ENCODE measurements at places on chromosomes 1 and 21.

DNA sequence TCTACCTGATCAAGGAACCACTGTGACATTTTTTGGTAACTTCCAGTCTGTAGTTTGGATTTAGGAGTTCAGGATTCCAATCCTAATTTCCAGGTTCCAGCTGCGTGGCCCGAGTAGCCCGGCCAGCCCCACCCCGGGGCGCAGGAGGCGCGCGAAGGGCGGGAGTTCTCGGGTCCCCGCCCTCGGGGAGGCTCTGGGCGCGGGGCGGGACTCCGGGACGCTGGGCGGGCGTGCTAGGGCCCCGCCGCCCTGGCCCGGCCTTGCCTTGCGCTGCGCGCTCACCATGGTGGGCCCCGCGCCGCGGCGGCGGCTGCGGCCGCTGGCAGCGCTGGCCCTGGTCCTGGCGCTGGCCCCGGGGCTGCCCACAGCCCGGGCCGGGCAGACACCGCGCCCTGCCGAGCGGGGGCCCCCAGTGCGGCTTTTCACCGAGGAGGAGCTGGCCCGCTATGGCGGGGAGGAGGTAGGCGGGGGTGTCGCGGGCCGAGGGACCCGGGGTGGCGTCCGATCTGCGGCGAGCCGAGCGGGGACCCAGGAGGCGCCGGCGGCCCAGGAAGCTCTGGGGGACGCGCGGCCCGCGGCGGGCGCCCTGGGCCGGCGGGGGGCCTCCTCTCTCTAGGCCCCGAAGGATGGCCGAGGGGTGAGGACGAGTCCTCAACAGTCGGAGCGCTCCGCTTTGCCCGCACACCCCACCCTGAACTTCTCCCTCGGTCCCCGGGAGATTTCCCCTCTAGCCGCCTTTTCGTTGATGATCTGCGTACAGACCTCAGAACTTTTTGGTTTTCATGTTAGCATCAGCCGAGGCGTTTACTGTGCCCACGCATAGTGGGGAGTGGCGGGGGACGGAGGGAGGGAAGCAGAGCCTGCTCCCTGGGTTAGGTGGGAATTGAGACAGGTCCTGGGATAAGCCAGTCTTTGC, at the start of gene NENF:
Gene NENF, plus strand, starts transcription at position 260 of the 916 bp plus-strand sequence. Its CDS starts 24 bp downstream, at position 284.
- peak; percentile 64 for DNase-seq

DNA sequence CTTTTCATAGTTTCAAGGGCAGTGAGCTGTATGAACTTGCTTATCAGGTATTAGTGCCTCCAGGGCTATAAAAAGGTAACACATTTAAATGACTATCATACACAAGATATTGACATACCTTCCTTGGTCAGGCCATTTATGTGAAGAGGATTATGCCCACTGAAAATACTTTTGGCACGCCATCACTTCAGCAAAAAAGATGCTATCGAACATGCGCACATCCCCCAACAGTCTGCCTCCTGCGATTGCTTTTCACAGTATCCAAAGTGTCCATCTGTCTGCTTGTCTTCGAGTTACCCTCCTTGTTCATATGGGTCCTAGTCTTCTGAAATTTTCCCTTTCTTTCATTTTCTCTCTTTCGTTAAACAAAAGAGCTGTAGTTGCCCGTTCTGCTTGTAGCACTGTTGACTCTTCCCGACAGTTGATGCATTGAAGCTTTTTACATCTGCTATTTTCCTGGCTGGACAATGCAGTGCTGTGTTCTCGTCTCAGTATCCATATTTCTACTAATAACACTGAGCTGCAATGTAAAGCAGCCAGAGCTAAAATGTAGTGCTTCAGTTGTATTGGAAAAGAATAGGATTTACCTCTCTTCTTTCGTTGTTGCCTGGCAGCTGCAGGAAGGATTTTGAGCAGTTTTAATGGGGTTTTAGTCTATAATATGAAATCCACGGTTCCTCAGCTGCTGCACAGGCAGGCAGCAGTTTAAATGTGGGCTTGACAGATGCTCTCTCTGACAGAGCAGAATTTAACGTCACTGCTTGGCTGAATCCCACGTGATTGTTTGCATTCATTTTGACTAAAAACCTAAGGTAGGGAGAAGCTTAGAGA, at the start of gene B3GALT2:
Gene B3GALT2, minus strand, starts transcription at position 713 of the 831 bp plus-strand sequence. CDS start 5,051 bp downstream, outside the sequence.
- DNase-seq = no peak

DNA sequence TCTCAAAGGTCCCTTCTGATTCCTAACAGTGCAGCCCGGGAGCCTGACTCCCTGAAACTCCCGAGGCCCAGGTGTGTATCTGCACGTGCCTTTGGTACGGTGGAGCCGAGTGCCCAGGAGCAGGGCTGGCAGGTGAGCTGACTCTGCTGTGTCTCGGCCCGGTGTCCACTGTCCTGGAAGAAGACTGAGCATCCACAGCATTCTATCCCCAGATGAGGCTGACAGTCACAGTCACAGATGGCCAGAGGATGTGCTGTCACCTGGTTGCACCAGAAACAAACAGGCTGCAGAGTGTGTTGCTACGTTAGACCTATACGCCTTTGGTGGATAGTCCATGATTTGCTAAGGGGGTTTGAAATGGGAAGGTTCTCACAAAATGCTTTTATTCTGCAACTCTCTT, 9.8 kb downstream of the ETV3L start:
- no peak for DNase-seq

GRCh38 chr21:45282283-45283034, 5.2 kb downstream of the POFUT2 start:
- DNase-seq = no peak

DNA sequence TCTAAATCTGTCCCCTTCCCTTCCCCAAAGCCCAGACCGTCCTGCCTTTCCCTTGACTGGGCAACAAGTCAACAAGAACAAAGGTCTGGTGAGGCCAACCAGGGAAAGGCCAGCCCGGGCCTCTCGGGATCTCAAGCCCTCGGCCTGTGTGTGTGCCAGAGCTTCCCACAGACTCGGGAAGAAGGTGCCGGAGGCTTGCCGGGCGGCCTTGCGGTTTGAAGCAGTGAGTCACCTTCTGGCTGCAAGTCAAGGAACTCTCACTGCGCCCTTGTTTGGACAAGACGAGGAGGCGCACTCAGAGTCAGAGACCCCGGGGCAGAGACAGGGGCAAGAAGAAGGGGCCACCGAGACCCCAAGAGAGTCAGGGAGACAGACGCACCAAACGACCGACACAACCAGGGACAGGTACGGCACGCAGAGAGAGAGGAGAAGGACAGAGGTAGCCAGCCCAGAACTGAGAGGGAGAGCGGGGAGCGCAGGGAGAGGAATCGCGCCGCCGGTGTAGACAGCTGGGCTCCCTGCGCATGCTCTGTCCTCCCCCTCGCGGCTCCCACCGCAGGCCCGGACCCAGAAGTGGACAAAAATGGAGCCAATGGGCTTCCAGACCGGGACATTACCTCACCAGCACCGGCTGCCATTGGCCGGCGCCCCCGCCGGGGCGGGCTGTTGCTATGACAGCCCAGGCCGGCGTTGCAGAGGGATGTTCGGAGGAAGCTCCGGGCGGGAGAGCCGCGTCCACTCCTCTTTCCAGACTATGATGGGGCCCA, 66.6 kb upstream of the LAPTM5 start:
- peak; percentile 26 for DNase-seq

DNA sequence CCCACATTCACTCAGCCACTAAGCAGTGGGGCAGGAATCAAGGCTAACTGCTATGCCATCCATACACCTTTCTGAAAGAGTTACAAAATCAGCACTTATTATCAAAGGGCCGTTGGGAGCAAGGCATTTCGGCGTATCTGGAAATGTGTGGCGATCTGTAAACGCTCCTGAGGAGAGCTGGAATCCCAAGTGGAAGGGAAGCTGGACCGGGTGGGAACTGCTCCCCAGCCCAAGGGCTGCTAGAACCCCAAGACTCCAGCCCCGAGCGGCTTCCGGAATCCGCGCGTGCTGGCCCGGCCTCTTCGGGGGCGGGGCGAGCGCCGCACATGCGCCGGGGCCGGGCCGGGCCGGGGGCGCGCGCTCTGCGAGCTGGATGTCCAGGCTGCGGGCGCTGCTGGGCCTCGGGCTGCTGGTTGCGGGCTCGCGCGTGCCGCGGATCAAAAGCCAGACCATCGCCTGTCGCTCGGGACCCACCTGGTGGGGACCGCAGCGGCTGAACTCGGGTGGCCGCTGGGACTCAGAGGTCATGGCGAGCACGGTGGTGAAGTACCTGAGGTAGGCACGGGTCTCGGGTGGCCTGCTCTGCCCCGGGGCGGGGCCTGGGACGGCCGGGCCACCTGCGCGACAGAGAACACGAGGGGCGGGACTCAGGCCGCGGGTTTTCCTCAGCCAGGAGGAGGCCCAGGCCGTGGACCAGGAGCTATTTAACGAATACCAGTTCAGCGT, at the start of gene NAXE:
Gene NAXE, plus strand, starts transcription at position 345 of the 726 bp plus-strand sequence. Its CDS starts 29 bp downstream, at position 374.
- DNase-seq = peak; percentile 53

DNA sequence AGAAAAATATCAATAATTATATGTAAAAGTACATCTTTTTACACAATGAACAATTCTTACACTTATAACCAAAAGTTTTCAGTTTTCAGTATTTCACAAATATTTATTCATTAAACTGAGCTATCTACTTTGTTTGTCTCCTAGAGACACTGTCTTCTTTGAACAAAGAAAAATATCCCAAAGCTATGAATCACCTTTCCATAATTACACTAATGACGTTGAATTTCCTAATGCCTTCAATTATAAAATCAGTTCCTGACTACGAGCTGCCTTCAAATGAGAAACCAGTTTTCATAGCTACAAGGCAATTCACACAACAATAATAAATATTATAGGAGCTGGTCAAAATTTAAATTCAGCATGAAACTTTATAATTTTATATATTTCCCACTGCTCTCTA, 201.8 kb upstream of the BRINP3 start:
- no peak for DNase-seq

DNA sequence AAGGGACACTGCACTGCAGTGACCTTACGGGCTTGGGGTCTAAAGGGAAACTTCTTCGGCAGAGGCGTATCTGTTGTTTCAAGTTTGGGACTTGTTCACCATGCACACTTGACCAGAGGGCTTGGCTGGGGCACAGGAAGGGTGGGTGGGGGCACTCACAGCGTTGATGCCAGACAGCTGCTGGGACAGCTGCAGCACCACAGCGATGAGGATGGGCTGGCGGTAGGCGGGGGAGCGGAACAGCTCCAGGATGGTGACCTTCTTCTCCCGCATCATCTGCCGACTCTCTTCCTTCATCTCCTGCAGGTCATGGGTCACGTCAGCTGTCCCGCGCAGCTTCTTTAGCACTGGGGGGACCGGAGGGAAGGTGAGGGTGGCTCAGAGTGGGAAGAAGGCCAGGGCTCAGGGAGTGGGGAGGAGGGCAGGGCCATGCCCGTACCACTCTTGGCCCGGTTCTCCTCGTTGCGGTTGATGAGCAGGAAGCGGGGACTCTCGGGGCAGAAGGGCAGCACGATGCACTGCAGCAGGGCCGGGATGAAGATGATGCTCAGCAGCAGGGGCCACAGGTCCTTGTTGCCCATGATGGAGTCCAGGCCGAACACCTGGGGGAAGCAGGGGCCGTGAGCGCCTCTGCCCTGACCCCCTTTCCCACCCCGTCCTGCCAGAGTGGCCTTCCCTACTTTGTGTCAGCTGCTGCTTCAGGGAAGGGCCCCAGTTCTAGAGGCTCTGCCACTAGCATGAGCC, 29.1 kb downstream of the SLC2A1 start:
- no peak for DNase-seq

GRCh38 chr1:18899363-18900049, 2.8 kb downstream of the ALDH4A1 start:
- DNase-seq = no peak

DNA sequence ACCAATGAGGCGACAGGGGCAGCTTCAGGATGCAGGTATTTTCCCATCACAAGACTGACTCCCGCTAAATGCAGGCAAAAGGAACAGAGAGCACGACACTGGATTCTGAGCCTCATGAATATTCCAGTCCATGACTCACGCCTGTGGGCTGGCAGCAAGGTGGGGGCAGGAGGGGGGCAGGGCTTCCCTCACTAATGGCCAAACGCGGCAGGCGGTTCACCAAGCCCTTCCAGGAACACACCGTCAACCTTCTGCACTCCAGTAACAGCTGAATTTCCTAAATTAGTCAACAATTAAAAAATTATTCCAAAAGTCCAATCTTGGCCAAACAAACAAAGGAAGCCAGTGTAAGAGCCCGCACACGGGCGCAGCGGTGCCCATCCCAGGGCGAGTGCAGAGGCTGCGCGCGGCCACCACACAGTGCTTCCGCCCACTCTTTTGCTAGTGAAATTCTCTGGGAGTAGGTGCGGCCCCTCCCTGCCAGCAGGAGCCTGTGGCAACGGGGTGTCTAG, 12.5 kb upstream of the GPR153 start:
- DNase-seq = no peak

- no peak for DNase-seq
Observed at GRCh38 chr1:218299416-218299815, 14.3 kb downstream of the RRP15 start.

DNA sequence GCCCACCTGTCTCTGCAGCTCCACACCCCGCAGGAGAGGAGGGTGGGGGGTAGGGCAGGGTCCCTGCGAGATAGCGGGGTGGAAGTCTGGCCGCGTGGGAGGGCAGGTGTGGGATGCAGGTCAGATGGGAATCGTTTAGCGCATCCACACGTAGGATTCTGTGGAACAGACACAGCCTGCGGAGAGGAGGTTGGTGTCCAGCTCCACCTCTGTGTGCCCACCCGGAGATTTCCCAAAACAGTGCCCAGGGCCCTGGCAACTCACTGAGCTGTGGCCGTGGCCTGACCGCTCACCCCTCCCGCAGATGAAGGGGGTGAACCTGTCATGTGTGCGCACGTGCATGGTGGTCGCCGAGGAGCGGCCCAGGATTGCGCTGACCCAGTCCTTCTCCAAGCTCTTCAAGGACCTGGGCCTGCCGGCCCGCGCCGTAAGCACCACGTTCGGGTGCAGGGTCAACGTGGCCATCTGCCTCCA, 46.9 kb downstream of the S100B start:
- DNase-seq = no peak

- DNase-seq = no peak
Observed at GRCh38 chr1:38210021-38210894, 163.7 kb upstream of the POU3F1 start.

DNA sequence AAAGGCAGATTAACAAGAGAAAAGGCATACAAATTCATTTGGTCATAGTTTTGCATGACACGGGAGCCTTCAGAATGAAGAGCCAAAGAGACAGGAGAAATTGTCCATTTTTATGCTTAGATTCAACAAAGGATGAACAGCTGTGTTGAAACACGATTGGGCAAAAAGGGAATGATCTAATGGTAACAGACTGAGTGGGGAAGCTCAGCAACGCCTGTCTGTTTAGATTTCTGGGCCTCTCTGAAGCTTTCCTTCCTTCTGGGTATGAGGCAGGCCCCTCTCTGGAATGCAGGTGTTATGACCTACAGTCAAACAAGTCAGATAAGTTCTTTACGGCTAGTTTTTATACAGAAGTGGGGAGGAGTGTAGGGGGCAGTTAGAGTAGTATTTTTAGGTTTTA, 154.6 kb downstream of the RGS7 start:
- DNase-seq = no peak

- no peak for DNase-seq
Observed at GRCh38 chr1:6145864-6146410, 34.2 kb downstream of the CHD5 start.

- no peak for DNase-seq
Observed at GRCh38 chr1:171917331-171917730, 76.0 kb downstream of the DNM3 start.

All from activated T-helper 9 cell treated with anti-CD3 and anti-CD28 coated beads, Interleukin-2, amount 50 U/mL, for 16 hours (primary cell).